ENCODE measurements at places on chromosomes 1 and 21.

DNA sequence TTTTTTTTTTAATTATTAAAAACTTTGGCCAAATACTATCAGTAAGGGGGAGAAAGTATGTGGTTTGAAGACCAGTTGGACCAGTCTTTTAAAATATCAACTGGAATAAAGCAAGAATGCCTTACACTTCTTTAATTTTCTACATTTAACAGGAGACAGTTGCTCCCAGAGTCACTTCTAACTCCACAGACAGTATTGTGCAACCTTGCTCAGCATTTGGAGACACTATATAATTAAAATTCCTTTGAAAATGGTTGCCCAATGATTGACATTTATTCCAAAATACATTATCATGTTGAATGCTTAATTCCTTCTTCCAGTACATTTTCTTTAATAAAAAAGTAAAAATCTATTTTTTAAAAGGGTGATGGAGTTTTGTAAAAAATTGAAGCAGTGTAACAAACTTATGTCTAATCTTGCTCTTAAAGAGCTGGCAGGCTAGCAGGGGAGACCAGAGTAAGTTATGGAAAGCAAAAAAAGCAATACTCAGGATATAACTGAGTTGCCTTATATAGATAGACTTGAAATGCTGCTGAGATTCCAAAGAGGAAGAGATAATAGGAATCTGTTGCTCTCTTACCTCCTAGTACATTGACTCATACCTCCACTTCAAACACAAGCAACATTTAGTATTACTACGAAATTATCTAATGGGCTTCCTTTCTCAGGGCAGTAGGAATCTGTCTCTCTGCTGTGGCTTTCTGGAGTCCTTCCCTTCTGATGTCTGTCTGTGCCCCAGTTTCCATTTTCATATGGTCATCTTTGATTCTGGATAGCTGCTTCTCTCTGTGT is 69.7 kb upstream of the RGL1 start:
- no peaks in the 10 kb centered on the region for H3K27me3 ChIP-seq
- no peak overlapping the region for H3K4me3 ChIP-seq
- no peak for DNase-seq
- H3K36me3 ChIP-seq = no peaks in the 10 kb centered on the region

GRCh38 chr1:59125676-59126320 is 171.1 kb upstream of the FGGY start:
- DNase-seq = no peak
- H3K4me3 ChIP-seq = no peak overlapping the region
- H3K27me3 ChIP-seq = no peaks in the 10 kb centered on the region
- H3K36me3 ChIP-seq = no peaks in the 10 kb centered on the region
- H3K27ac ChIP-seq = no peak overlapping the region

GRCh38 chr1:55447488-55447887 is 232.3 kb upstream of the USP24 start:
- H3K4me1 ChIP-seq = no peaks in the 10 kb centered on the region
- H3K27me3 ChIP-seq = no peaks in the 10 kb centered on the region
- no peaks in the 10 kb centered on the region for H3K36me3 ChIP-seq
- H3K27ac ChIP-seq = no peak overlapping the region
- H3K4me3 ChIP-seq = no peak overlapping the region

DNA sequence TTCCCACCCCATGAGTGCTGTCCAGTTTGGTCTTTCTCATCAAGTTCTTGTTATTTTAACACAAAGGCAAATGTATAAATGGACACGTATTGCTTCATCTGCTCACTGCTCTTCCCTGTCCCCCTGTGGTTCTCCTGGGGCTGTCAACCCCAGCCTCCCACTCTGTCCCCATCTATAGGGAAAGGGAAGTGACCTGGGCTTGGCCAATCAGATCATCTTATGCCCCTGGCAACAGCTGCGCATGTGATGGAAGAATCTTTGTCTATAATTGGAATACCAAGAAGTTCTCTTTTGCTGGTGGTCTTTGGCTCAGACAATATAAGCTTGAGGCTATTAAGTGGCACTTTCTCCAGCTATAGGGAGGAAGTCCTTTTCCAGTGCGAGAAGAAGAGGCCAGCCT is 4.7 kb upstream of the CCSAP start:
- H3K4me1 ChIP-seq = peaks cover 14% of the 10 kb centered on the region
- peaks cover 30% of the 10 kb centered on the region for H3K27me3 ChIP-seq
- H3K27ac ChIP-seq = no peak overlapping the region
- no peak for DNase-seq

- H3K36me3 ChIP-seq = no peaks in the 10 kb centered on the region
- peaks cover 6% of the 10 kb centered on the region for H3K4me1 ChIP-seq
- H3K27me3 ChIP-seq = no peaks in the 10 kb centered on the region
- no peak overlapping the region for H3K4me3 ChIP-seq
- no peak for DNase-seq
Observed at GRCh38 chr1:116847688-116848531, 61.8 kb upstream of the PTGFRN start.

DNA sequence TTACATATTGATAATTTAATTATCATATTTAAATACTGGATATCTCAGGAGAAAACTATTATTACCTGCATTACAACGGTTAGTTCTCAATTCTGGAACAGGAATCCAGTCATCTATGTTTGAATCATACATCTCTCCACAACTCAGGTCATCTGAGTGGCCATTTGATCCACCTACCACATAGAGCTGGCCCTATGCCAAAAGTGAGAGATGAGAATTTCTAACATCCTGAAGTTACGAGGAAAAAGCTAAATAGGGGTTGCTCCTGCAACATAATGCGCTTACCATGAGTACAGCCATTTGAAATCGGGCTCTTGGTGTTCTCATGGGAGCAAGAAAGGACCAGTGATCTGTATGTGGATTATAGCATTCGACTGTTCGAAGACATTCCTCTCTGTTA is 16.9 kb downstream of the IVNS1ABP start:
- DNase-seq = no peak
- peaks cover 25% of the 10 kb centered on the region for H3K36me3 ChIP-seq
- H3K4me3 ChIP-seq = no peak overlapping the region
- no peaks in the 10 kb centered on the region for H3K27me3 ChIP-seq
- H3K4me1 ChIP-seq = no peaks in the 10 kb centered on the region

DNA sequence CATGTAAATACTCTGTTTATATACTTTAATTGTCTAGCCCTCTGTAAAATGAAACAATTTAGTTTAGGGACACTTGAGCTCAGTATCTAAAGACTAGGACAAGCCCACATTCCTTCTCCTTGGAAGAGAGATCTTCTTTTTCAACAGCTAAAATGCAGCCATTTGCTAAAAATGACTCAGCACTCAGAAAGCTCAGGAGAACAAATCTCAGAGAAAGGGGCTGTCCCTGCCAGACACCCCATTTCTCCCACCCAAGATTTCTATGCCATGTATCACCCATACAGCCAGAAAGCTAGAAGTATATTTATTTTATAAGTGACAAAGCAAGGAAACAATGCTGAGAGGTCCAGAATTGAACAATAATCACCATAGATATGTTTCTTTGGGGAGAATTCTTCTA is 23.2 kb upstream of the PRDX6 start:
- H3K36me3 ChIP-seq = peaks cover 3% of the 10 kb centered on the region
- no peaks in the 10 kb centered on the region for H3K4me1 ChIP-seq
- no peak overlapping the region for H3K27ac ChIP-seq
- no peak overlapping the region for H3K4me3 ChIP-seq
- no peaks in the 10 kb centered on the region for H3K27me3 ChIP-seq

- peaks cover 4% of the 10 kb centered on the region for H3K4me1 ChIP-seq
- DNase-seq = no peak
- no peaks in the 10 kb centered on the region for H3K36me3 ChIP-seq
Observed at GRCh38 chr1:209106861-209107260, 476.7 kb upstream of the CAMK1G start.

- H3K36me3 ChIP-seq = no peaks in the 10 kb centered on the region
- H3K27ac ChIP-seq = no peak overlapping the region
- H3K4me1 ChIP-seq = no peaks in the 10 kb centered on the region
- DNase-seq = no peak
Observed at GRCh38 chr1:192907545-192908243, 98.9 kb downstream of the RGS2 start.

- H3K4me1 ChIP-seq = no peaks in the 10 kb centered on the region
- no peaks in the 10 kb centered on the region for H3K36me3 ChIP-seq
- no peaks in the 10 kb centered on the region for H3K27me3 ChIP-seq
- H3K27ac ChIP-seq = no peak overlapping the region
Observed at GRCh38 chr1:226029093-226029496, 30.0 kb upstream of the SDE2 start.

DNA sequence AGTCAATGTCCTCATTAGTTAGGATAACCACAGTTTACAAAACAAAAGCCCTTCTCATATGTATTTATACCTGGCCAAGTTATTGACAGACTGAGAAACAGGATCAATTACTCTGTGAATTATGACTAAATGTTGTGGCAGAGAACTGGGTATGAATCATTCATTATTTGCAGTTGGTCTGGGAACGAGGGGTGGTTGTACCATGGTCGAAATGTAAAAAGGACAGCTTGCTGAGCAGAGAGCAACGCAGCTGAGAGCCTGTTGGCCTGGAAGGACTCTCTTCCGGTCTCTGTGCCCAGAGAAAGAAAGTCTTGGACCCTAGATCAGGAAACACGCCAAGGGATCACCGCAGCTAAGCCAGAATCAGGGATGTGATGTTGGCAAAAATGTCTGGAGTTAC is 169.6 kb downstream of the DISC1 start:
- no peak overlapping the region for H3K4me3 ChIP-seq
- H3K27me3 ChIP-seq = no peaks in the 10 kb centered on the region
- no peak overlapping the region for H3K27ac ChIP-seq
- H3K4me1 ChIP-seq = peaks cover 12% of the 10 kb centered on the region
- H3K36me3 ChIP-seq = peaks cover 14% of the 10 kb centered on the region

DNA sequence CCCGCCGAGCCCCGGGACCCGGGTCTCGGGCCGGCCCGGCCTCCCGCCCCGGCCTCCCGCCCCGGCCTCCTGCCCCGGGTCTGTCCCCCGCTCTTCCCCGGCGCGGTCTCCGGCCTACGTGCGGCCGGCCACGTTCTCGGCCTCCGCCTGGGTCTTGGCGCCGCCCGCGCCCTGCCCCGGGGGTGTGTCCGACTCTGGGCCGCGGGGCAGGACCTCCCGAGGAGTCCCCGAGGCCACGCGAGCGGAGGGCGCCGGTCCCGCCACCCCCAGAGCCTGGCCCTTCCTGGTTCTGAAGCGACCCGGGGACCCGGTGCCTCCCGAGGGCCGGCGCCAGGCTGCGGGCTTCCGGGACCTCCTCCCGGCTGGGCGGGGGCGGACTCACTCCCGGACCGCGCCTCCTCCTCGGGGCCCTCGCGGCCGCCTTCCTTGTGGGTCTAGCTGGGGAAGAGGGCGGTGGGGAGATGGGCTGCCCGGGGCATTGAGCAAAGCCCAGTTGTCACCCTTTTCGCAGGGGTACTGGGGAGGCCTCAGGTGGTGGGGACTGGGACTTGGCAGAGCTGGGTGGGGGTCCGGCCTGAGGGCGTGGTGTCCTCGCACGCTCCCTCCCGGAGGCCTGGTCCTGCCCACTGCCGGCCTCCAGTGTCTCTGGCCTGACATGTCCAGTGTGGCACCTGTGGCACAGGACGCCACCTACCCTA is 558 bp downstream of the PFKL start:
- H3K4me3 ChIP-seq = peak overlapping the region; percentile 83
- DNase-seq = peak; percentile 33
- peaks cover 31% of the 10 kb centered on the region for H3K4me1 ChIP-seq

GRCh38 chr1:79738101-79738500 is 731.6 kb upstream of the ADGRL4 start:
- H3K4me1 ChIP-seq = no peaks in the 10 kb centered on the region
- H3K27ac ChIP-seq = no peak overlapping the region
- H3K4me3 ChIP-seq = no peak overlapping the region
- no peaks in the 10 kb centered on the region for H3K27me3 ChIP-seq

- H3K4me3 ChIP-seq = peak overlapping the region; percentile 39
- peak; percentile 27 for DNase-seq
- H3K36me3 ChIP-seq = no peaks in the 10 kb centered on the region
- peak overlapping the region; percentile 16 for H3K27ac ChIP-seq
- H3K27me3 ChIP-seq = no peaks in the 10 kb centered on the region
Observed at GRCh38 chr21:15140321-15141019, 75.7 kb upstream of the NRIP1 start.

DNA sequence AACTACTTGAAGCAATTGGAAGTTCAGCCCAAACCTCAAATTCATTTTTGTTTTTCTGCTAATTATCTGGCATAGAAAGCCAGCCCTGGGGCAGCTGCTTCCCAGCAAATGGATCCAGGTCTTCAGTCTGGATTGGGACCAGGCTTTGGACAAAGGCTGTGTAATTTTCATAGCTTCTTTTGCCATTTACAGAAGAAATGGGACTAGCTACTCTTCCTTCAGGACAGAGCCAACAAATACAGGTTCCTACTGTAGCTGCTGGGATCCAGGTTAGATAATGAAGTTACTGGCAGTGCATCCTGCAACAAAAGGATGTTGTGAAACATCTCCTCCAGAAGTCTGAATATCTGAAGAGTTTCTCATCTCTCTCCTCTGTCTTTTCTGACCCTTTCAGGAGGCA is 171.5 kb upstream of the CAMK1G start:
- H3K27ac ChIP-seq = no peak overlapping the region
- DNase-seq = no peak
- no peak overlapping the region for H3K4me3 ChIP-seq
- peaks cover 6% of the 10 kb centered on the region for H3K27me3 ChIP-seq
- H3K4me1 ChIP-seq = peaks cover 13% of the 10 kb centered on the region
- no peaks in the 10 kb centered on the region for H3K36me3 ChIP-seq

DNA sequence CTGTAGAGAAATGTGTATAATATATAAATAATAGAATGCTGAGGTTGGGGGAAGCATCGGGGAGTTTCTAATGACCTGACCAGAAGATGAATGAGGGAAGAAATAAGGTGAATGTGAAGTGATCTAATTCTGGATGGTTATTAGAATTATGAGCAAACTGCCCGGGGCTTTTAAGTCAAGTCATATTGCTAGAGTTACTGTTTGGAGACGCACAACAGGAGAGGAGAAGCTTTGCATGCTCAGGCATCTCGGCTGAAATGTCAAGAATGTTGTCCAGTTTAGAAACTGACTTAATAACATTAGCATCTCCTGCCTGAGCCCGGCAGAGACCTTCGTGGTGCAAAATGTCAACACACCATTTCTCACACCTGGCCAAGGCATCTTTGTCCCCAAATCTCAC is 119.1 kb downstream of the RRAGC start:
- DNase-seq = no peak
- H3K36me3 ChIP-seq = no peaks in the 10 kb centered on the region
- H3K4me3 ChIP-seq = no peak overlapping the region
- H3K27ac ChIP-seq = no peak overlapping the region

DNA sequence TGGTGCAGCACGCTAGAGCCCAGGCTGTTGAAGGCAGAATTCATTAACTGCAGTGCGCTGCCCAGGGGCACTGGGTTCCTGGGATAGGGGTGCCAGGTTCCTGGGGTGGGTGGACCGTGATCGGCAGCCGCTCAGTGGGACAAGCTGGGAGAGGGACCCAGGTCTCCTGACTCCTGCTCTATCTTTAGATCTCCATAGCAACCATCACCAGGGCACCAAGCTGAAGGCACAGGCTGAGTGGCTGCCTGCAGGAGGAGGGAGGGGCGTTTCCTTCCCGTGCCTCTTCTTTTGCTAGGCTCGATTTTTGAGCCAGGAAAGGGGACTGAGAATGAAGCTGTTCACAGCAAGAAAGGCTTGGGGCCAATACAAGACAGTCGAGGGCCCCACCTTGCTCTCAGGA is 20.9 kb upstream of the CDCP2 start:
- no peaks in the 10 kb centered on the region for H3K36me3 ChIP-seq
- H3K4me3 ChIP-seq = no peak overlapping the region
- H3K27ac ChIP-seq = no peak overlapping the region

Measured in neural crest cell (in vitro differentiated cells).